Stimulated activated CD4-positive, alpha-beta T cell treated with anti-CD3 and anti-CD28 coated beads, Interleukin-1b, Interleukin-23, amount 100 ng/mL, for 1 hour (primary cell): ENCODE measurements at places on chromosomes 7 and 10.
A peak's percentile ranks its signal among the peaks of the same experiment; 100 is the strongest.

DNA sequence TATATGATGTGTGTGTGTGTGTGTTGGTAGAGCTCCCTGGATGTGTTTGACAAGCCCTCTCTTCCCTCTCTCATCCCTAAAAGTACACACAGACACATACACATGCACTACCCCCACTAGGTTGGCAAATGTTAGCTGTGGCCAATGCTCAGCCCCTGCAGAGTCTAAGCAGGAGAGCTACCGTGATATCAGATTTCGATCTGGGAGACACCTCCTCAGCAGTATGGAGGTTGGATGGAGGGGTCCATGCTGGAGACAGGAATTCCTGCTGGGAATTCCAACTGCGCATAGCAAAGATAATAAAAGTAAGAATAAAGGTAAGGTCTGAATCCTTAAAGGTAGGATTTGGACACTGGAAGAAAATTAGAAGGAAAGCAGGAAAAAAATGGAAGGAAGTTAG lies 85.7 kb downstream of the C10orf90 start:
- no peak for DNase-seq

DNA sequence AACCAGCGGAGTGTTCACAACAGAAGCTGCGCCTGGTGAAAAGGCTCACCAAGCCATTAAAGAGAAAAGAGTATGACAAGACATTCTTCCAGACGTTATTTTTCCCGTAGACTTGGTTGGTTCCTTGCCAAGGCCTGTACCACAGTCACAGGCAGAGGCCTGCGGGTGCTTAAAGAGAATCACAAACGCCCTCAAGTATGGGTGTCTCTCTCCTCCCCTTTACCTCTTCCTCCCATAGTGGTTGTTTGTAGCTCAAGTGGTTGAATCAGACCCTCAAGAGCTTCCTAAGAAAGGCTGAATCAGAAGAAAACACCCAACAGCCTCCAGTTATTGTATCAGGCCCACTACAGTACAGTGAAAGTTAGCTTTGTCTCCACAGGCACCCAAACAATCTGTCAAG lies 169.0 kb downstream of the CREB5 start:
- no peak for DNase-seq

DNA sequence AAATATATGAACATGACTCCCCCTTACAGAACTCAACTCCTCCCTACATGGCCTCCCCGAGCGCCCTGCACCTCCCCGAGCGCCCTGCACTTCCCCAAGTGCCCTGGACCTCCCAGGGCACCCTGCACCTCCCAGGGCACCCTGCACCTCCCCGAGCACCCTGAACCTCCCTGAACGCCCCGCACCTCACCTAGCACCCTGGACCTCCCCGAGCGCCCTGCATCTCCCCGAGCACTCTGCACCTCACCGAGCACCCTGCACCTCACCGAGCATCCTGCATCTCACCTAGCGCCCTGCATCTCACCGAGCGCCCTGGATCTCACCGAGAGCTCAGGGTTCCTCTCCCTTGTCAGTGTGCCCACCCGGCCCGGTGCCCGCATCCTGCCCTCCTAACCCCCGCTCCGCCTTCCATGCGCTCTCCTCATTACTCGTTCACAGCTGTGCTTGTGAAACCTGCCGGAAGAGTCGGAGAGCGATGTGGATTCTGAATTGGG lies 134.3 kb downstream of the ACTR3B start:
- no peak for DNase-seq

GRCh38 chr10:62577666-62578291 lies 203.6 kb downstream of the ZNF365 start:
- no peak for DNase-seq

DNA sequence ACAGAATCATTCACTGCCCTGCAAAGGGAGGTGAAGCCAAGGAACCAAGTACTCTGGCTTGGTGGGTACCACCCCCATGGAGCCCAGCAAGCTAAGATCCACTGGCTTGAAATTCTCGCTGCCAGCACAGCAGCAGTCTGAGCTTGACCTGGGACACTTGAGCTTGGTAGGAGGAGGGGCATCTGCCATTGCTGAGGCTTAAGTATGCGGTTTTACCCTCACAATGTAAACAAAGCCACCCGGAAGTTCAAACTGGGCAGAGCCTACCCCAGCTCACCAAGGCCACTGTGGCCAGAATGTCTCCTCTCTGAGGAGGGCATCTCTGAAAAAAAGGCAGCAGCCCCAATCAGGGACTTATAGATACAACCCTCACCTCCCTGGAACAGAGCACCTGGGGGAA lies 1050.0 kb upstream of the GHITM start:
- no peak for DNase-seq

- no peak for DNase-seq
Observed at GRCh38 chr7:47325337-47325736, 256.6 kb downstream of the TNS3 start.

DNA sequence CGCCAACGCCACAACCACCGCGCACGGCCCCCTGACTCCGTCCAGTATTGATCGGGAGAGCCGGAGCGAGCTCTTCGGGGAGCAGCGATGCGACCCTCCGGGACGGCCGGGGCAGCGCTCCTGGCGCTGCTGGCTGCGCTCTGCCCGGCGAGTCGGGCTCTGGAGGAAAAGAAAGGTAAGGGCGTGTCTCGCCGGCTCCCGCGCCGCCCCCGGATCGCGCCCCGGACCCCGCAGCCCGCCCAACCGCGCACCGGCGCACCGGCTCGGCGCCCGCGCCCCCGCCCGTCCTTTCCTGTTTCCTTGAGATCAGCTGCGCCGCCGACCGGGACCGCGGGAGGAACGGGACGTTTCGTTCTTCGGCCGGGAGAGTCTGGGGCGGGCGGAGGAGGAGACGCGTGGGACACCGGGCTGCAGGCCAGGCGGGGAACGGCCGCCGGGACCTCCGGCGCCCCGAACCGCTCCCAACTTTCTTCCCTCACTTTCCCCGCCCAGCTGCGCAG lies 424 bp downstream of the EGFR start:
- DNase-seq = no peak

- DNase-seq = no peak
Observed at GRCh38 chr7:100573691-100574361, at the start of gene SAP25. TSS of gene SAP25 (minus strand) at chr7:100573900. CDS start at chr7:100573742, 158 bp downstream.

GRCh38 chr7:80440883-80441282 lies 71.0 kb downstream of the GNAT3 start:
- DNase-seq = no peak

GRCh38 chr7:50714857-50715256 lies 67.8 kb downstream of the GRB10 start:
- DNase-seq = no peak

GRCh38 chr7:139016931-139017511 lies 18.8 kb downstream of the ZC3HAV1L start:
- peak; percentile 32 for DNase-seq

- no peak for DNase-seq
Observed at GRCh38 chr10:109218207-109218606, 705.1 kb downstream of the XPNPEP1 start.

DNA sequence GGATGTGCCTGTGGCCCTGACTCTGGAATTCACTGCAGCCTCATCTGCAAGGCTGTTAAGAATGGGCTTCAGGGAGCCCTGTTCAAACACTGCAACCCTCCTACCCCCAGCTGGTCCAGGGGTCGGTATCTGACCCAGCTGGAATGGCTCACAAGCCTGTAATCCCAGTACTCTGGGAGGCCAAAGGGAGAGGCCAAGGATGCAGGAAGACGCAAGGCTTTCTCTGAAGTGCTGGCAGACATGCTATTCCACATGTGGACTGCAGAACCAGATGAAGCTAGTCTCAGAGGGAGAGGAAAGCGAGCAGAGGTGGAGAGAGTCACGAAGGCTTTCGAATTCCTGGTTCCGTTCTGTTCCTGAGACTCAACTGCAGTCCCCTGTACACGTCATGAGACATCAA lies 45.0 kb downstream of the ESYT2 start:
- DNase-seq = no peak

- DNase-seq = no peak
Observed at GRCh38 chr7:104240401-104240800, 32.6 kb upstream of the ORC5 start.

DNA sequence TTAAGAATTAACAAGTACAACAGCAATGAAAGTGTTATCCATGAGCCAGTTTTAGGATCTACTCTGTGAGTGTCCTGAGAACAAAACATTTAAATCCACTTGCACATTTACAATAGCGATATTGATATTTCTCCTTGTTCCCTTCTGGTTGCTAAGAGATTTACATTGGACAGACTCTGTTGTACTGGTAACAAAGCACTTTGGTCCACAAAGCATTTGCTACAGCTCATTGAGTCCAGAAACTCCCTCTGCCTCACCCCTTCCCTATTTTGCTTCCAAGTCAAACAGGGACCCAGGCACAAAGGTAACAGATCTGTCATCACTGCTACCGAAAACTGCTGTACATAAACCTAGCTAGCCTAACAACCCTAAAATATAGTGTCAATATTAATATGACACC lies 2.1 kb downstream of the ANK3 start:
- no peak for DNase-seq

GRCh38 chr10:90723416-90724068 lies 134.3 kb downstream of the HTR7 start:
- no peak for DNase-seq

DNA sequence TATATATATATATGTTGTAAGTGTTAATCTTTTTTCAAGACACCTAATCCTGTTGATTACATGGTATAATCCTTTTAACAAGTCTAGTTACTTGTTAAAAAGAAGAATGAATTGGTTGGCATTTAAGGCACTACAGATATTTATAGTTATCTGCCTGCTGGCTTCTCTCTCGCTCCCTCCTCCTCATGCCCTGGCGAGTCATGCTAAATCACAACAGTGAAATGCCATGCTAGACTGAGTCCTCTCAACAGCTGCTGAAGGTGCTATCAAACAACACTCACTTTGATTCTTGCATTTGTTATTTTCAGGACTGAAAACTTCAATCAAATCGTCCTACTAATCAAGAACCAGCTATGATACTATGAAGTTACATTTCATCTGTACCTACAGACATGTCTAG lies 15.4 kb downstream of the NRAP start:
- no peak for DNase-seq

GRCh38 chr7:74253835-74254128 lies 417 bp downstream of the RFC2 start:
- DNase-seq = no peak

DNA sequence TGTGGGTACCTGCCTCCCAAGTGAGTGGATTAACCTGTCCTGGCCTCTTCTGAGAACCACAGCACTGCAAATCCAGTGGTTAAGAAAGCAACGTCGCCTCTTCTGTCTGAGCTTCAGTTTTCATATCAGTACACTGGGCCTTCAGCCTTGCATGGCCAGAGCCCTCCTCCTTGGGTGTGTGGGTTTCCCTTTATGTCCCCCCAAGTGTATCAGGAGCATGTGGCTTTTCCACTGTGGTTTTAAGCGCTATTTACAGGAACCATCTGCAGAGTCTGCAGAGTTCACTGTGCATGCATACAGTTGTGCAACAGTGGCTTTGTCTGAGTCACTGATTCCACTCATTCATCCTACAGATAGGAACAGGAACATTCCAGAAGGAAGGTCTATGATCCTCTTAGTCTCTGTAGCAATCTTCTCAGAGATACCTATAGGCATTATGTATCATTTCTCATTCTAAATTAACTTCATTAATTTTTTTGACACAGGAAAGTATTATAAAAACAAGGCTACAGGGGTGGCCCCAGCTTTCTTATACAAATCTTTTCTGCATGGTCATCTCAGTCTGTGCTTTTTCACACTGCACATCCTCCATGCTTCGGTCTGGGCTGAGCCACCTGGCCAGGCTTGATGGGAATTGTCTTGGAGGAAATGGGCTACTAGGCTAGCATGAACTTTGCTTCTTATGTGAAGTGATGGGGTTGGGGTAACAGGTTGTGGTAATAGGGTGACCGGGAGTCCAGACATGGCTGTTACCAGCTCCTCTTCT lies 17.1 kb downstream of the MBL2 start:
- DNase-seq = no peak

DNA sequence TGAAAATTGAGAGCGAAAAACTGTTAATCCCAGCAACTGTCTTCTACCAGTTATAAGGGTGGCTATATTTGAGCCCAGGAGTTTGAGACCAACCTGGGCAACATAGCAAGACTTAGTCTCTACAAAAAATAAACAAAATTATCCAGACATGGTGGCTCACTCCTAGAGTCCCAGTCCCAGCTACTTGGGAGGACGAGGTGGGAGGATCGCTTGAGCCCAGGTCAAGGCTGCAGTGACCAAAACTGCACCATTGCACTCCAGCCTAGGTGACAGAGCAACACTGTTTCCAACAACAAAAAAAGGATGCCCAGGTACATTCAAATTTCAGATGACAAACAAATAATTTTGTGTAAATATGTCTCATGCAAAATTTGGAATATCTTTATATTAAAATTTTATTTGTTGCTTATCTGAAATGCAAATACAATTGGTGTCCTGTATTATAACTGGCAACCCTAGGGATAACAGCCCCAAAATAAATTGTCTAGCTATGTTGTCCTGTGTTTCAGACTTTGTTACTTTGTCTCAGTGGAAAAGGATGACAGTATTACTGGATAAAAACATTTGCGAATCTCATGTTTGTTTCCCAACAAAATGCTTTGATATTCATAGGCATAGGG lies 26.7 kb downstream of the FAM171A1 start:
- no peak for DNase-seq

DNA sequence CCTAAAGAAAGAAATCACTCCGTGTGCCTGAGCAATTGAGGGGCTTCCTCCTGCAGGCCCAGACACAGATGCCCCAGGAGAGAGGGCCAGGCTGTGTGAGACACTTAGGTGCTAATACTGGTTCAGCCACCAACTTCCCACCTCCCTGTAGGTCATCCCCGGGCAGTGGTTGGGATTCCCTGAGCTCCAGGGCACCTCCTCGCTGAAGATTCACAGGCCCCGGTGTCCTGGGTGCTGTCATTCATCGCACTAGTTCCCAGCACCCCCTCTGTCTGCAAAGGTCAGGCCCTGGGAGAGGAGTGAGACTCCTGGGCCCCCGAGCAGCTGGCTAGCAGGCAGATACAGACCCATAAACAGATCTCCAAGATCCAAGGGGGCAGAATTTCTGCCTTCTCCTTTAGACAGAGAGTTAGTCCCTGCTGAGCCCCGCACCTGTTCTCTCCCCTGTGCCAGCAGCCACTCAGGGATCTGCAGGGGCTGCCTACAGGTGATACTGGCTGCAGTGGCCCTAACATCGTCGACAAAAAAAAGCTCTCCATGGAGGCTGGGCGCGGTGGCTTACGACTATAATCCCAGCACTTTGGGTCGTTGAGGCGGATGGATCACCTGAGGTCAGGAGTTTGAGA lies 38.2 kb upstream of the GTF2I start:
- no peak for DNase-seq

GRCh38 chr7:22231806-22232205 lies 125.1 kb downstream of the RAPGEF5 start:
- no peak for DNase-seq

DNA sequence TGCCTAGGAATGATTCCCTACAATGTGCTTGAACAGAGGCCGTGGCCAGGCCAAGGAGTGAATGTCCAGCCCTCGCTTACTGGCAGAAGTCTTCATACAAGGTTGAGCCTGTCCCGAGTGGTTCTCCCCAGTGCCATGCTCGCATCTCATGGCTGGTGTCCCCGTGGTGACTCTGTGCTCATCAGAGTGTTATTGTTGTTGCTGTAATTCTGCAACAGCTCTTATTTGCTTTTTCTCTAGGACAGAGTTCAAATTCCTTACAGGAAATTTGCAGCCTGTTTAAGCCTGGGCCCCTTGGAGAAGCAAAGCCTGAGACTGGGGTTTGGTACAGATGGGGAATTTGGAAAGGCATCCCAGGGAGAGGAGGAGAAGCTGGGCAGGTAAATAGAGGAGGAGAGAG lies 157.7 kb upstream of the PRR15 start:
- no peak for DNase-seq
